ACHN (cell line): ENCODE measurements at places on chromosomes 6 and 20.

- DNase-seq, result no peak
Observed at GRCh38 chr6:135901774-135902524, 50.4 kb downstream of the PDE7B start.

DNA sequence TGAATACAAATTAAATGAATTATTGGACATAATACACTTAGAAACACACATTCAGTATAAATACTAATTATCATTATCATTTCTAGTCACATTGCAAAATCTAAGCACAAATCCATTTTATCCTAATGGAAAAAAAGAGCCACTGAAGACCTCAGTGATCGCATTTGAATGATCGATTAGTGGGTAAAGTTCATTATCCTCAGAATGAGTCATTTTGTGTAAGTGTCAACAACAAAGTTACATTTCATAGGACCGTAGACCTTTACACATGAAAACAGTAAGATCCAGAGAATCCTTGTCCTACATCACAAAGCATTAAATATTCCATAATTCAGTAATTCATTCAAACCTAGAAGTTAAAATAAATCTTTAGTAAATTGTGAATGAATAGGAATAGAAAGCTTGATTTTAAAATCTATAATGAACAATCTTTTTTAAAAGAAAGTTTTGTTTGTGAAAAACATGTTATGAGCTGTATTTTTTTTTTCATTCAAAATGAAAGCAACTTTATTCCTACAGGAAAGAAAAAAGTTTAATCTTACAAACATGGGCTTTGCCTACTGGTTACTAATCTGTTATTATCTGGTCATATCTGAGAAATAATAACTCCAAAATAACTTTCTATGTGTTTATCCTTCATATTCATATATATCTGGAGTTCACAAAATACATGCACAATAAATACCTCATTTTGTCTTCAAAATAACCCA is 33.7 kb downstream of the ROS1 start:
- no peak for DNase-seq

DNA sequence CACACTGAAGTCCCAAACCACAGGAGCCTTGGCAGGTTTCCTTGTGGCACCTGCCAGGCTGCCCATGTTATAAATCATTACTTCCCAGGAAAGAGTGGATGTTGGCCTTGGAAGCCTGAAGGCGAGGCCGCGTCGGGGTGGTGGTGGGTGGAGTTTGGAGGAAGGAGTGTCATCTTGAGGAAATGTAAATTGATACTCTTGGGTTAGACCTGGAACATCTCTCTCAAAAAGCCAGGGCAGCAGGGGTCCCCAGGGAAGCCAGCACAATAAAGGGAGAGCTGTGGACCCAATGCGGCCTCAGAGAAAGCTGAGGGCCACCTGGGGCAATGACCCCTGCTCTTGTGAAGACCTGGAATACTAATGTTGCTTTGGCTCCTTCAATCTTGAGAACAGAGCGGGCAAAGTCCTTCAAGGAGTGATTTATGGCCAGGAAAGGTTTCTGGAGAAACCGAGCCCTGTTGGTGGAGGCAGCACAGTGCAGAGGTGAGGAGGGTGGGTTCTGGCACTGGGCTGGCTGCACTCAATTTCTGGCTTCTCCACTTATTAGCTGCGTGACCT is 26.3 kb upstream of the TRAF3IP2 start:
- DNase-seq, result no peak

DNA sequence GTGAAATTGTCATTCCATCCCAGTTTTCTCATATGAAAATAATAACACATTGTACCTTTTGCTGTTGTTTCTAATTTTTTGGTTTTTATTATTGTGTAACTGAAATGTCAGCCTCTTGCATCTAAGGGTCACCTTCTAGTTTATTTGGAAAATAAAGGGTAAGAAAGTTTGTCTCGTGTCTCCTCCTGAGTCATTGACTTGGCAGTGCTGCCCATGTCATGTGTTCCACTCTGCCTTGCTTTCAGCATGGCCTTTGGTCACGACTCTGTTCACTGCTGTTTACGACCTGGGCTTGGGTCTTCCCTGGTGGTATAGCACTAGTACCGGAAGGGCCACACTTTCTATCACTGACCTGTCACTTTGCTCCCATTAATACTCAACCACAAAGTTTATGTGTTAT is 171.4 kb upstream of the RSPO3 start:
- no peak for DNase-seq

GRCh38 chr6:36128073-36128472 is 2.2 kb upstream of the MAPK13 start:
- no peak for DNase-seq

DNA sequence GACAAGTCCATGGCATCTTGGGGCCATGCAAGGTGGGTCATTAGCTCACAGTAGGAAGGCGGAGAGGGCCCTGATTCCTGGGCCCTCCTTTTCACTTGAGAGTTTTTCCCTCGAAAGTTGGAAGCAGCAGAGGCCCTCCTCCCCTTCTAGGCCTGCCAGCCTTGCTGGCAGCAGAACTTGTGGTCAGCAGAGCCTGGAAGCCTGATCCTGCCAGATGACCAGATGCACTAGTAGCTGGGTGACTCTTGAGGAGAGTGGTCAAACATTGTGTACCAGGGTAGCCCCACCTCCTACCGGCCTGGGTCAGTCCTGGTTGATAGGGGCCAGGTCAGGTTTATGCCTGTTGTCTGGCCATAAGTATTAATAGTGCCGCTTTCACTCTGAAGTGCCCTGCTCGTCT is 3.8 kb upstream of the HMGA1 start:
- no peak for DNase-seq

DNA sequence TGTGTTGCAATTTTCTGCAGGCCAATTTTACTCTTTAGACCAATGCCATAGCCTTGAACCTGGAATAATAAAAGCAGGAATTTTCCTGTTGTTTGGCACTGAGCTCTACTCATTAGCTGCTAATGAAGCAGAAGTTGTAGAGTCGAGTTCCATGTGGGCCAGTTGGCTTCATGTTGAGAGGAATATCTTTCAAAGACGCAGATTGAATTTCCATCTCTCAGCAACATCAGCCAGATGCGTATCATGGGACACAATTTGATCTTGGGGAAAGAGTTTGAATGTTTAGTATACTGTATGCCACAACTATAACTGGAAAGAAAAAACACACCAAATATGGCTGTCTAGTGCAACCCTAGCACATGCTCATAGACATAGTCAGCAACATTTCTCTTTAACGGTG is 259.6 kb downstream of the BCKDHB start:
- no peak for DNase-seq

DNA sequence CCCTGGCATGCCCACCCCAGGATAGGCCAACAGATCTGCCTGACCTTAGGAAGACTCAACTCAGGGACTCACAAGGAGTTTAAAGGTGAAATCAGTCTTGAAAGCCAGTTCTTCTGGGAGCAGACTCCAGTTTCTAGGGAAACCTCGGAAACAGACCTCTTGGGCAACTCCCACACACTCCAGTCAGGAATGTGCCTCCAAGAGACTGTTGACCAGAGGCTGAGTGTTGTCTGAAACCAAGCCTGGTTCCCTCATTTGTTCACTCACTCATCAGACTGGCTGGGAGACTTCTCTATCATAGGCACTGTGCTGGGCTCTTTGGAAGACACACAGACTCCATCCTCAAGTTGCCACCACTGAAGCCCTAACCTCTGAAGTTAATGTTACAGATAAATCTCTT is 1.8 kb downstream of the TREM1 start:
- DNase-seq, result no peak

DNA sequence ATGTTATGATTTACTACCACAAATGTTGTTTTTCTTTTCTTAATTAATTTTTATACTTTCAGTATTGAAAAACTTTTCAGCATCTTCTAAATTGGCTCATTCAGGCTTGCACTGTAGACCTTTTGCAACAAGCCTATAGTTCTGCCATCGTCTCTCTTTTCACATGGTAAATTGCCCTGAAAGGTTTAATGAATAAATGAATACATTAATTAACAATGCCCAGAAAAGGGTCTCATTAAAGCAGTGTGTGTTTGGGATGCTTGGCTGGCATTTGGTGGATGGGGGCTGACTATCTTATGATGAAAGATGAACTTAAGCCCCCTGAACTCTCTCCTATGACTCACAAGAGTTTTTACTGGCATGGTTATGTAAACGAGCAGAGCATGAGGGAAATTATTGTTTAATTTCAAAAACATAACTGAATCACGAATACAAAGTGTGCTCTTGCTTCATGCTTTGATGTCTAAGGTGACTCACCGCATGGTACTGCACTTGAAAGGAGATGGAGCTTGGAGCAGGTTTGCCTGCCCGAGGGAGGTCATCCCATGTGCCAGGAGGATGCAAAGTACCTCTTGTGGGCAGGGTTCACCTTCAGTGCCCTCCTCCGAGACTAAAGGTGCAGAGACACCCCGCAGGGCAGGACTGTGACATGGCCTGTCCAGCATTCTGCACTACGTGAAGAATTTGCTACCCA is 13.8 kb upstream of the PCK1 start:
- DNase-seq, result no peak

DNA sequence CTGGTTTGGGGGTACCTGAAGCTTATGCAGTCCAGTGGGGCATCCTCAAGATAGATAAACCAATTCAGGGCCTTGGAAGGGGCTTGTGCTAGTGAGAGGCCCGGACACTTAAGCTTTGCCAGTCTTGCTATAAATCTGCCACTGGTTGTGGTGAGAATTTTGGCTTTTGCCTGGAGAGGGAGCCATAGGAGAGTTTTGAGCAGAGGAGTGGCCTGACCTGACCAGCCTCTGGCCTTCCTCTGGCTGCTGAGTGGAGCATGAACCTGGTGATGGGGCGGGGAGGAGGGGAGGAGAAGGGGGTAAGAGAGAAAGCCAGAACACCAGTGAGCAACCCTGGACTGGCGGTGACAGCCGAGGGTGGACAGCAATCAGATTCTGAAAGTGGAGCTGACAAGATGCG is 7.1 kb downstream of the TMEM74B start:
- peak; percentile 46 for DNase-seq

DNA sequence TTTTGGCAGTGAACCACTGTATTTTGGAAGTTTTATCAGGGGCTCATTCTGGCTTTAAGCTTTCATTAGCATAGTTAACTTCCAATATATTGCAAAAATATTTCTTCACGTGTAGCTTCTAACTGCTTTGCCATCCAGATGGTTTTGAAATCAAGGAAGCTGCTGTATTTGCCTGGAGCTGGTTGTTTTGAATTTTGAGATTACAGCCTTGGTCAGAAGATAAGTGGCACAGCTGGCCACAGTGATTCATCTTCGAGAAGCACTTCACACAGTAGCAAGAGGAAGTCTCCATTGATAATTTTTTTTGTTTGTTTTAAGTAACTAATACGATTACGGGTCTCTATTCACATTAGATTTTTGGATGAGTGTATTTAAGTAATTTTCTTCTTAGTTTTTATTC is 3.8 kb downstream of the APCDD1L start:
- no peak for DNase-seq

- no peak for DNase-seq
Observed at GRCh38 chr6:113127786-113128419, 729.2 kb upstream of the MARCKS start.

- DNase-seq, result peak; percentile 59
Observed at GRCh38 chr6:5457983-5458683, 196.8 kb downstream of the FARS2 start.
